Activated CD4-positive, alpha-beta T cell treated with anti-CD3 and anti-CD28 coated beads, Interleukin-2, Interleukin-6, amounts not matched to agents 100 ng/mL and 50 ng/mL, durations not matched to agents 16 hours and 8 hours (primary cell): ENCODE measurements at places on chromosomes 7 and 10.

DNA sequence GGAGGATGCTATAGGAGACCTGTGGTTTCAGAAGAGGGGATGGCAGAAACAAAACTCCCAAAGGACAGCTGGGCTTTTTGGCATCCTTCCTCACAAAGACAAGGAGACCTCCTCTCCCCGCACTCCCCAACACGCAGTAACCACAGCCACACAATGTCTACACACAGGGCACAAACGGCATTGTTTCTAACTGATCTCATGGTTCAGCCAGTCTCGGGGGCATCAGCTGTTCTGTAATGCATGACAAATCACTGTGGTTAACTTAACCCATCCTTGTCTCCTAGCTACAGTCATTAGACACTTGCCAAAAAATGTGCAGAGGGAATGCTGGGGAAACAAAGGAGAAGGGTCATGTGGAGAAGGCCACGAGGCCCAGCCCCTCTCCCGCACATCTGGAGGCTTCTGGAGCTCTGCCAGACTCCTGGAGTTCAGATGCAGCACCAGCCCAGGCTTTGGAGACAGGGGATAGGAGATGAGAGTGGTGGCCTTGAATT lies 7.6 kb upstream of the ADAMTS14 start:
- DNase-seq: no peak

DNA sequence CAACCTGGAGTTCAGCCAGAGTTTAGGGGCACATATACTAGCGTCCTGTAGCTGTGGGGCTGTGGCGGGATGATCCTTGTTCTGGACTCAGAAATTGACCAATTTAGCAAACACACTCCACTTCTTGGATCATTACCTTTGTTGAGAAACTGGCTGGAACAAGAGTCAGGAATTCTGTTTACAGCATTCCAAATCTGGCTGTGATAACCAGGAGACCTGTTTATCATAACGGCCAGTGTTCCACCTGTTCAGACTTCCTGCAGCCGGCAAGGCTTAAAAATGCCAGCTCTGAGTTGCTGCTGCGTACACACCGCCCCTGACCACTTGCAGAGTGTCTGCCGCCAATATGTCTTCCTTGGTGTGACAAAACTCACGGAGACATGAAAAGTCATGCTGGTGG lies 64.8 kb downstream of the ARMC3 start:
- DNase-seq: no peak

DNA sequence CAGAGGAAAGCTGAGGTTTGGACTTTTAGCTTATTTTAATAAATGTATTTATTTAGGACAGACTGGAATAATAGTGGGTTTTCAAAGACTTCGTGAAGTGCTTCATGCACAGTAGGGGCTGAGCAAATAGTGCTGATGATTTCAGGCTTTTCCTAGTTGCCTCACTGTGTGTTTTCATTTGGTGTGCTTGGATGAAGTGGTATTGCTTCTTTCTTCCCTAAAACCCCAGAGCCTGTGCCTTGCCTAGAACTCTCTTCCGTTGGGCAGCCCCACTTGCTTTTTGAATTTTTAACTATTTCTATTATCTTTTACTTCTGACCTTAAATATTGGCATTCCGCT lies 49.6 kb downstream of the ARID5B start:
- no peak for DNase-seq

- no peak for DNase-seq
Measured at GRCh38 chr10:30816159-30816819, 186.7 kb upstream of the LYZL2 start.

DNA sequence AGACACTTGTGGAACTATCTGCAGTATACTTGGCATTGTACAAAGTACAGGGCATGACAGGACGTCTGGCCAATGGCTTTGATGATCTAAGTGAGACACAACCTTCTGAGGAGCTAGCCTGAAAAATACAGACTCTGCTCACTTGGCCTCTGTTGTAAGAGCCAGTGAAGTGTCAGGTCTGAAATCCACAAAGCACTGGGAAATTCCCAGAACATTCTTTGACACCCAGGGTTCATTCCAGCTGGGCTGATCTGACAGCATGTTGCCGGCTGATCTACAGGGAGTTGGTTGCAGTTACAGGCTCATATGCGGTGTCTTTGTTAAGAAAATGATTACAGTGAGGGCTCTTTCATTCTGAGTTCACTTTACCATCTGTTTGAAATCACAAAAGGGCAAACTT lies 354.6 kb downstream of the PHF14 start:
- DNase-seq: no peak

DNA sequence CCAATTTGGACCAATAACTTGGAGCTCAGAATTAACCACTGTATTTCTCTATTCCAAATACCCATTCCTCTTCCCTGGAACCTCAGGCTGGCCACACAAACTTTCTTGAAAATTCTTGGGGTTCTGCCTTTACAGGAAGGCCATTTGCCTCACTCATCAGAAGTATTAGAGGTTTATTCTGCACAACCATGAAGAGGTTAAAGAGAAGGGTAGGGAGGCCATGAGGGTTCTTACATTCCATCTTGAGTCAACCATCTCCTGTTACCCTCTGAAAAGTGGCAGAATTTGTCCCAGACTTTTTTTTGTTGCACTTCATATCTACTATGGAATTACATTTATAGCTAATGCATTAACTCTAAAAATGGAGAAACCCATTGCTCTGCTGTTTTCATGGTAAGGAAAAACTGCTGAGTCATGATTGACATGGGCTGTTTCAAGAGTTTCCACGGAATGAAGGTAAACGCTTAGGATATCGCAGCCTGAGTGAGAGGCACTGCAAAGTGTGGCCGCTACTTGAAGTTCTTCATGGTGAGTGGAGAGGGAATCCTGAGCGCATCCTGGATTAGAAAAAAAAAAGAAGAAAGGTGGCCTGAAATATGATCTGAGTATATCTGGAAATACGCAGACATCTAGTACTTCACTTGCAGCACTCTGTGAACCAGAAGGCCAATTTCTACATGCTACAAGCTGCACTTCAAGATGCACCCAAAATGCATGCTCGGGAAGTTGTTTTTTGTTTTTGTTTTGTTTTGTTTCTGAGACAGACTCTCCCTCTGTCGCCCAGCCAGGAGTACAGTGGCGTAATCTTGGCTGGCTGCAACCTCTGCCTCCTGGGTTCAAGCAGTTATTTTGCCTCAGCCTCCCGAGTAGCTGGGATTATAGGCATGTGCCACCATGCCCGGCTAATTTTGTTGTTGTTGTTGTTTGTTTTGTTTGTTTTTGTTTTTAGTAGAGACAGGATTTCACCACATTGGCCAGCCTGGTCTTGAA lies 83.7 kb downstream of the KIAA1217 start:
- no peak for DNase-seq

DNA sequence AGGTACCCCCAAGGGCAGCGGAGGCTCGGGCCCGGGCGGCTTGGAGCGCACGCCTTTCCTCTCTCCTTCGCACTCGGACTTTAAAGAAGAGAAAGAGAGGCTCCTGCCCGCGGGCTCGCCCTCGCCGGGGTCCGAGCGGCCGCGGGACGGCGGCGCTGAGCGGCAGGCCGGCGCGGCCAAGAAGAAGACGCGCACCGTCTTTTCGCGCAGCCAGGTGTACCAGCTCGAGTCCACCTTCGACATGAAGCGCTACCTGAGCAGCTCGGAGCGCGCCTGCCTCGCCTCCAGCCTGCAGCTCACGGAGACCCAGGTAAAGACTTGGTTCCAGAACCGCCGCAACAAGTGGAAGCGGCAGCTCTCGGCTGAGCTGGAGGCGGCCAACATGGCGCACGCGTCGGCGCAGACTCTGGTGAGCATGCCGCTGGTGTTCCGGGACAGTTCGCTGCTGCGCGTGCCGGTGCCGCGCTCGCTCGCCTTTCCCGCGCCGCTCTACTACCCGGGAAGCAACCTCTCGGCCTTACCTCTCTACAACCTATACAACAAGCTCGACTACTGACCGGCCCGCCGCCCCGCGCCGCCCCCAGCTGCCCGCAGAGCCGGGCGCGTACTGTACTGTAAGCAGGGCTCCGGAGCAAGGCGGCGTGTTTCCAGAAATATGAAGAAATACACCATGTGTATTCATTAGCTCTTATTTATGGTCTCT lies 1.8 kb downstream of the HMX2 start:
- DNase-seq: peak; percentile 49

DNA sequence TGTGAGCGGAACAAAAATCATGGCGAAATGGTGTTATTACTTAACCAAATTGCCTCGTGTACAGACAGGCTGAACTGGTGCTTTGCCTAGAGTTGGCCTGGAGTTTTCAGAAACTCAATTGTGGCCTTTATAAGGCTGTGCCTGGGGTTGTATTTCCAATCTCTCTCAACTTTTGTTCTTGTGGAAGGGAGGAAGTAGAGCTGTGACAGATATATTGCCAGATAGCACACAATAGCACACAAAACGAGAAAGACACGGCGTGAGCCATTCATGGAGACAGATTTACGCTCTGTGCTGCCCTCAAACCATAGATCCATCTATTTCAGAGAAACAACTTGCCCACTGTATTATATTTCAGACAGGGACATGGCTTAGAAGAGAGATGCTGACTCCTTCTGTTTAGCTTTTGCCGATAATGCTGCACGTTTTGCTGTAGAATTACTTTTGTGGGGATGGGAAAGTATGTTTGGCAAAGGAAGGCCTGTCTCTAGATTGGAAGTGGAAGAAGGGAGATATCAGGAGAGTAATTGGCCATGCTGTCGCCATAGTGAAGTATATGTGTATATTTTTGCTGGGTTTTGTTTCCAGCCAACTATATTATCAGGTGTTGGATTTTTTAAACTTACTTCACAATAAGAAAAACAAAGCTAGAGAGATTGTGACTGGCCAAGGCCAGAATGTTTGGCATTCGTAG lies 80.4 kb downstream of the AUTS2 start:
- DNase-seq: no peak

DNA sequence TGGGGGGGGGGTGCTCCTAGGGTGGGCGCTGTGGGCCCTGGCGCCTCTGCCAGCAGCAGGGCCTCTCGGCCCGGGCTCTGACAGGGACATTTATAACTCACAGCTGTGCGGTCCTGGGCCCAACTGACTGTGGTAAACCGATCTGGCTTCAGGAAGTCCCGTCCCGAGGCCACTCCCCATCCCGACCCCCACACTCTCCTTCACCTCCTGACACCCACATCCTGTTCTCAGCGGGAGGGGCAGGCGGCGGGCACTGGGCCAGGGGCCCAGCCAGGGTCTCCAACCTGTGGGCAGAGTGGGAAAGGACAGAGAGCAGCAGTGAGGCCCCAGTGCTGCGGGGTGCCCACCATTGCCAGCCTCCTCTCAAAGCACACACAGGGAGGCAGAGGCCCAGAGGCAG lies 69.1 kb downstream of the ZMIZ1 start:
- peak; percentile 64 for DNase-seq

GRCh38 chr7:120998996-120999565 lies 10.6 kb downstream of the CPED1 start:
- DNase-seq: no peak

DNA sequence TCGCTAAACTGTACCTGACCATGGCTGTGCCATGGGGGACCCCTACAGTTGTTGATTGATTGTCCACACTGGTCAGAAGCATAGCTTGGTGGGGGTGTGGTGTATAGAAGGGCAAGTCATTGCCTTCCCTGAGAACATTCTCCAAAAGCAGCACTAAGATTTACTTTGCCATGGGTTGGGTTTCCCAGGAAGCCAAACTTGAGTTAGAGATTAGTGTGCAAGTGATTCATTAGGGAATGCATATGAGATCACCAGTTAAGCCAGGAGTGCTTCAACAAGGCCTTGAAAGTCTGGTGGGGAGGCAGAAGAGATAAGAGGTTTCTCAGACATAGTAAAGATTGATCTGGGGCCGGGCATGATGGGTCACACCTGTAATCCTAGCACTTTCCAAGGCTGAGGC lies 21.4 kb upstream of the TPST1 start:
- no peak for DNase-seq

DNA sequence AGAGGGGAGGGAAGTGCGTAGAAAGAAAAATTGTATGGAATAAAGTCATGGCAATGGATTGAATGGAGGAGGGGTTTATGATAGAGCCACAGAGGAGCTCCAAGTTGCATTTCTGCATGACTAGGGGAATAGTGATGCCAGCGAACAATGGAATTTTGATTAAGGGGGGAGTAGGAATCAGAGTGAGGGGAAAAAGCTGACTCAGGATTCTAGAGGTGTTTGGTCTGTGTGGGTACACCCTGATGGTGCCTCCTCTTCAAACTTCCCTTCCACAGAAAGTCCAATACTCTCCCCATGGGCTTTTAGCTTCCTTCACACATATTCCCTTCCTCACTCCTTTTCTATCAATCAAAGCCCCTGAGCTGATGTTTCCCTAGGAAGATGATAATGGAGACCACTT lies 1.8 kb upstream of the KEL start:
- DNase-seq: no peak

- peak; percentile 7 for DNase-seq
Measured at GRCh38 chr7:30984359-30985107, 20.8 kb downstream of the GHRHR start.

- DNase-seq: no peak
Measured at GRCh38 chr7:36790311-36790787, 66.1 kb upstream of the AOAH start.

DNA sequence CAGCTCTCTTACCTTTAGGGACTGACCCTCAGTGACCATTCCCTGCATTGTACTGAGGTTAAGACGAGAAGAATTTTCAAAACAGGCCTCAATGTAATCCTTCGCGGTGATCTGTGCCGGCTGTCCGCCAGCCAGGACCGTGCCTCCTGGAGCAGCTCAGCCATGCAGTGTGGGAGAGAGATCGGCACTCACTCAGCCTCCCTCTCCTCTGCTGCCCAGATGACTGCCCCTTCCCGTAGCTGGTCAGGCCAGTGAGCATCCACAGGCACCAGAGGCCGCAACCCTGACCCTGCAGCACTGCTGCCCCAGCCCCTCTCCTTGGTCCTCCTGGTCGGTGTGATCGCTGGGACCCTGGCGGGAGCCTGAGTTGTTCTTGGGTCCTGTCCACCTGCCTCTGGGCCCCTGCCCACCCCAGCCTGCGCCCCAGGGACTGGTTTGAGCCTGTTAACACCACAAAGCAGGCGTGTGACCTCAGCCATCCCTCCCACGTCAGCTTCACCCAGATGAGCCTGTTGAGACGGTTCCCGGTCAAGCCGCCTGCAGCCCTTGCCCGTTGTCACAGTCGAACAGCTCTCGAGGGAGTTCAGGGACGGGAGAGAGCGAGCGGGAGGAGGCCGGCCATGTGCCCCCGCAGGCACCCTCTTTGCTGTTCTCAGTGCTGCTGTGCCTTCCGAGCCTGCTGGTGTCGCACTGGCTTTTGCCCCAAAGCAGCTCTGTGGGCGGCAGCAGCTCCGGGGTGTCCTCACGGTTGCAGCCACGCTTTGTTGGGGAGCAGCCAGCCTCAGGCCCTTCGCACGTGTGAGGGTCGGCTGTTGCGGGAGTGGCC lies 37.2 kb downstream of the NKX6-2 start:
- no peak for DNase-seq

- peak; percentile 51 for DNase-seq
Measured at GRCh38 chr7:98872328-98872924, 2.6 kb upstream of the TMEM130 start.

DNA sequence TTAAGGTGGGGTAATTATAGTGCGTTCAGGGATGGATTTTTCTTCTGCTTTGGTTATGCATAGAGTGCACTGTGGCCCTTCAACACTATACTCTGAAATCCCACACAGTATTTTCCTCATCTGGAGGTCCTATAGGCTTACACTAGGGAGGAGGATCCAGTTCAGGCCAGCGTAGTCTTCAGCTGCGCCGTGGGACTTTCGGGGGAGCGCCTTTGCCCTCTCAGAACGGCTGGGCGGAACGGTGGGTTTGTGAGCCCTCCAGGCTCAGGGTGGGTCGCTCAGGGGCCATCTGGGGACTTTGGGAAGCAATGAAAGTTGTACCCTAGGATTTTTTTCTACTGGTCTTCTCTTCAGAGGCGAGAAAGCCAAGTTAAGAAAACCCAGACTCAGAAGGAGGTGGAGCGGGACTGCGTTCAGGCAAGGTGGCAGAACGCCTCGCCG lies 652 bp upstream of the VPS26A start:
- DNase-seq: no peak

GRCh38 chr7:31413766-31414165 lies 73.2 kb upstream of the NEUROD6 start:
- no peak for DNase-seq
